Left colon (tissue), 2 donors: ENCODE measurements at places on chromosomes 4 and X.

- DNase-seq: no peak
Measured at GRCh38 chr4:150126201-150126863, 48.1 kb downstream of the DCLK2 start.

- DNase-seq: no peak
Measured at GRCh38 chr4:85475631-85476233, 782 bp downstream of the ARHGAP24 start.

- no peak for DNase-seq
Measured at GRCh38 chrX:132119821-132120515, 7.9 kb downstream of the FRMD7 start.

GRCh38 chr4:138030375-138030774, 211.8 kb downstream of the SLC7A11 start:
- DNase-seq: no peak

- DNase-seq: no peak
Measured at GRCh38 chr4:81684352-81684751, 212.6 kb upstream of the RASGEF1B start.

DNA sequence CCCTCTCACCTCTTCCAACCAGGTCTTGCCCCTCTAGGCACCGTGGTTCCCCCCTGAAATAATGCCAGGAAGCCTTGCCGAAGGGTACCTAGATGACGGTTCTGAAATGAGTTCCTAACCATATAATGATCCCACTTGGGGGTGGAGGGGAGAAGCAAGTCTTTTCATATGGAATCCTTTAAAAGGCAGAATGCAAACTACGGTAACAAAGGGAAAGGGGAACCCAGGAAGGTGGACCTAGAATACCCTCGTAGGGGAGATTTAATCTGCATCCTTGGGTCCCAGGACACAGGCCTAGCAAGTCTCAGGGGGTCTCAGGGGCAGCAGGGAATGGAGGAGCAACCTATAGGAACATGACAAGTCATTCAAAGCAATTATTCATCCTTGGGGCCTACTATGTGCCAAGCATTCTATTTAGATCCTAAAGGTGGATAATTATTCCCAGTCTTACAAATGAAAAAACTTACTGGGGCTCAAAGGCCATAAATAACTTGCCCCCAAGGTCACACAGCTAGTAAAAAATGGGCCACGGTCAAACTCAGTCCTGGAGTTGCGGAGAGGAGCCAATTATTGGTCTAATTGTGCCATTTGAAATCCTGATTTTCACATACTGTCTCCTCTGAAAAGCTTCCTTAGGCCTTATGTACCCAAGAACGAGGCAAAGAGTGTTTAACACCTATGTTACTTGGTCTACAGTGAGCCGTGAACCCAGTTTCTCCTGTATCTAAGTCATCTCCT, 8.8 kb downstream of the BCOR start:
- no peak for DNase-seq

- no peak for DNase-seq
Measured at GRCh38 chrX:131199091-131199490, 90.0 kb downstream of the IGSF1 start.

GRCh38 chrX:96102997-96103396, 581.6 kb upstream of the DIAPH2 start:
- no peak for DNase-seq

DNA sequence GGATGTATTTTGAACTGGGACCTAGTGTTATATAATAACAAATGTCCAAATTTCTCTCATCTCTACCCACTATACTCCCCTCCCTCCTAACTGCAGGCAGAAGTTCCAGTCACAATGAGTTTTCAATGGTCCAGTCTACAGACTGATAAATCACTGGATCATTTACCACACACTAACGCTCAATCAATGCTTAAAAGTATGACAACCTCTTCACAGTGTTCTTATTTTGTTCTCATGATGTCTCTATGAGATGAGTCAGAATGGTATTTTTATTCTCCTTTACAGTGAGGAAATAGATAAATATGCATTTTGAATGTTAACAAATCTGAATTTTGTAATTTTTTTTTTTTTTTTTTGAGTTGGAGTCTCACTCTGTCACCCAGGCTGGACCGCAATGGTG, 83.7 kb upstream of the ETNPPL start:
- DNase-seq: no peak

DNA sequence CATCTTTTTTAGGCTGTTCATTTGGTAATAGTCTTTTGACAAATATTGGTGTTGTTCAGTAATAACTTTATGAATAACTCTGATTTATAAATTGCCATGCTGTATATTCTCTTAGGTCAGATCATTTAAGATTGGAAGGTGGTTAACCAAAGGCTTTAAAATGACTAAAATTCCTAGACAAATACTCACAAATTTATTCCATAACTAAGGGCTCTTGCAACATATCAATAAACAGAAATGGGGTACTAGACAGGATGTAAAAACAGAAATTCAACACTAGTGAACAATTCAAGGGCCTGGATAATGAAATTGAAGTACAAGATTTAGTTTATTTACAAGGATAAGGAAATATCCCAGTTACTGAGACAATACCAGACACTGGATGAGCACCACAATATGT, 328.6 kb downstream of the PCDH19 start:
- no peak for DNase-seq

- no peak for DNase-seq
Measured at GRCh38 chr4:76426272-76426671, 5.3 kb upstream of the CCDC158 start.

- no peak for DNase-seq
Measured at GRCh38 chrX:4944767-4945166, 1231.3 kb upstream of the PRKX start.

- DNase-seq: no peak
Measured at GRCh38 chr4:2103127-2103842, 44.2 kb downstream of the NAT8L start.

DNA sequence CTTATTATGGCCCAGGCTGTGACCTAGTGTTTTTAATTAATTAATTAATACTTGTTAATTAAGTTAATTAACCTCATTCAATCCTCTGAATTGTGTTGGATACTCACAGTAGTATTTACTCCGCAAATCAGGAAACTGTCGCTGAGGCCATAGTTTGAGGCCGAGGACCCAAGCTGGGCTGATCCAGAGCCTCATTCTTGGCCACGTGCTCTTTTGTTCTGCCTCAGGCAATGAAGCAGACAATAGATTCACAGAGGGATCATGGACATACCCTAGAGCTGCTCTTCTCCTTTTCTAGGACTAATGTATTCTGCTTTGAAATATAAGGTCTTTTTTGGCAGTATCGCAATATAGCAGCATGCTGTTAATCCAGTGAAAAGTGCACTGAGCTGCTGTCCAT, 24.0 kb upstream of the SNCA start:
- no peak for DNase-seq

DNA sequence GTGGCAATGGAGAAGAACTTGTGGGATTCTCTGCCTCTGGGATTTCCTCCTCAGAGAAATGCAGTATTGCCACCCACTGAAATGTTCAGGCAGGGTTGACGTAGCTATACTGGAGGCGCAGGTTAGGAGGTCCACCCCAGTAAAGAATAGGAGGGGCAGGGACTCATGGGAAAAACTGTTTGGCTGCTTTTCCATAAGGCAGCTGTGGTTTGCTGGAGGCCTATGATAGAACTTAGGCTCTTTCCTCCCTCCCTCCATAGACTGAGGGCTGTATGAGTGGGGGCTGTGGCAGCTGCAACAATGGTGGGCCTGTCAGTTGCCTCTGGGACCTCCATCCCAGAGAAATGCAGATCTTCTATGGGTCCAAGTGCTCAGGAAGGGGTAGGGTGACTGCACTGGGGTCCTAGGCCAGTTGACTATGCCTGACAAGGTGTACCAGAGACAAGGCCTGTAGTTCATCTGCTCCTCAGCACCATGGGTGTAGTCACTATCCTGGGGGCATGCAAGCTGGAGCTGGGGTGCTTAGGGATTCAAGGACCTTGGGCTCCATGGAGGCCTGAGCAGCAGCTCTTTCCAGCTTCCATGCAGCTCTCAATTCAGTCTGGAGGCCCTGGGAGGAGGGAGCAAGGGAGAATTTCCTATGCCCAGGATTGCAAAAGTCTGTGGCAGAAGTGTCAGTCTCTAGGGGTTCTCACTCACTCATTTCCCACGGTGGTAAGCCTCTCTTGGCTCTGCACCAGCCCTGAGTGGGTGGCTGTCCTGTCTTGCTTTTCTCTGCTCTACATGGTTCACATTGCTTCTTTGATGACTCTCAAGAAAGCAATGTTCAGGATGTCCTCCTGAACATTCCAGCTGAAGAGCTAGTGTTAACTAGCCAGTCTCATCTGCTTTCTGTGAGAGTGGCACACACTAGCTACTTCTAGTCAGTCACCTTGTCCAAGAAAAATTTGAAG, 353.0 kb downstream of the IDS start:
- no peak for DNase-seq

GRCh38 chr4:111037591-111038360, 414.9 kb upstream of the PITX2 start:
- DNase-seq: no peak

DNA sequence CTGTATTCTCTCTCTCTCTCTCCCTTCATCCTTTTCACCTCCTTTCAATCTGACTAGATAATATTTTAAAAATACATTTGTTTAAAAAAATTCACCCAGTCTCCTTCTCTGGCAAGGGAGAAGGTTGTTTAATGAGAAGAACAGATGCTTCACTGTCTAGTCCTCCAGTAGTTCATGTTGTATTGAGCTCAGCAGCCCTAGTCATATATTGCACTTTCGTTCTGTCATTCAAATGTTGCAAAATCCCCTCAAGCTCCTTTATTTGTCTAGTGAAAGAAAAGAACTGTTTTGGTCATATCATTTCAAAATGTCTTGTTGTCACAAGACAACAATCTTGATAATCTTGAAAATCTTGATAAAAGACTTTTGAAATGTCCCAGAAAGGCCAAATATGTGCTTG, 248.0 kb downstream of the GALNTL6 start:
- DNase-seq: no peak

- DNase-seq: no peak
Measured at GRCh38 chr4:114318309-114318708, 280.3 kb upstream of the UGT8 start.

DNA sequence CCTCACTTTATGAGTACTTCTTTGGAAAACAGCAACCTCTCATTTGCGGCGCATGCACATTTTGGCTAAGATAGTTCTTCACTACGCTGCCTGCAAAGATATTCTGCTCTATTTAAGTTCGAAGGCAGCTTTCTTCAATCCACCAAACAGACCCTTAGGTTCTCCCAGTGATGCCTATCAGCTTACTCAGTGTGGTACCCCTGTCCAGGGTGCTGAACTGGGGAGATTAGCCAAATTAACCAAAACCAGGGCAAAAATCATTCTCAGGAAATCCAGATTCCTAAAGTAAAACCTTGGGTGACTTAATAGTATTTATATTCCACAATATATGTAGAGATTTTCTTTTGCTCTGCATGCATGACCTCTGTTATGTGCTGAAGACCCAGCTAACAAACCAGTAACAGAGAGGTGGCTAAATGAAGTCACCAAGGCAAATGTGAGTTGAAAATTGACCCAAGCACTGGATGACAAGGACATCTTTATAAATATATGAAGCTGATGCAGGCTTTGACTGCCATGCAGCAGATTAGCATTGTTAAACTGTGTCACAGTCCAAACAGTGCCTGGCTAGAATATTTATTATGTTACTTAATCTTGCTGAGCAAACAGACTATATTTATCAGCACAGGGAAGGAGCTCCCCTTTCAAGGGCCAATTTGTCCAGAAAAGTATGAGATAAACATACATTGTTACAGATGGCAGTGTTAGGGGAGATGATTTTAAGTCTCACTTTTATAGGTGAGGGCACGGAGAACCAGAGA, 418.2 kb downstream of the STIM2 start:
- DNase-seq: no peak

- no peak for DNase-seq
Measured at GRCh38 chr4:128384765-128385598, 97.4 kb upstream of the PGRMC2 start.

- no peak for DNase-seq
Measured at GRCh38 chr4:27003642-27004113, 143.0 kb downstream of the STIM2 start.

GRCh38 chrX:55815546-55815945, 98.0 kb downstream of the RRAGB start:
- no peak for DNase-seq

DNA sequence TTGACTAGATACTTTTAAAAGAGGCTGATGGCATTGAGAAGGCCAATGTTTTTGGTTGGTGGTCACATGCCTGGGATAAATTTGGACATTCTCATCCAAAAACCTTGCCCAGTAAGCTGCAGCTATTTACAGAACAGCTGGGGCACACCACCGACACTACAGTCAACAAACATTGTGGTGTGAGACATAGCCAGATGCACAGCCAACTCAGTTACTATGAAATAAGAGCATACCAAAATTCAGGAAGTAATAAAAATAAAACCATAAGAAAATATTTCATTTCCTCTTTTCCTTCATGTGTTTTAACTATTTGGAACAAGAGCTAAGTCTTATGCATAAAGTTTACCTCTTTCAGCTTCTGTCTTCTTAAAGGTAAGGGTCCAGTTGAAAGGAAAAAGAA, 8.8 kb downstream of the PPM1K start:
- DNase-seq: no peak

DNA sequence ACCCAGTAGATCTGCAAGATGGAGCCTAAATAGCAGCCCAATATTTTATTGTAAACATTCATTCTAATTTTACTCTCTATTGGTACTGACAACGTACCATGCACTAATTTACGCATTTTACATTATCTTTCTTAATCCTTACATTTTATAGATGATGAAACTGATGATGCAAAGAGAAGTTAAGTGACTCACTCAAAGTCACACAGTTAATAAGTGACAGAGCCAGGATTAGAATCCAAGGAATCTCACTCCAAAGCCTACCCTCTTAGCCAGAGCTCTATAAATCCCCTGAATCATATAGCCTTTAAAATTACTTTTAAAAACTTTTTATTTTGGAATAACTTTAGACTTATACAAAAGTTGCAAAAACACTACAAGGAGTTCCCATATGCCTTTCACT, 37.6 kb downstream of the PHKA1 start:
- no peak for DNase-seq

- DNase-seq: no peak
Measured at GRCh38 chr4:80185787-80186548, 11.3 kb upstream of the PRDM8 start.

DNA sequence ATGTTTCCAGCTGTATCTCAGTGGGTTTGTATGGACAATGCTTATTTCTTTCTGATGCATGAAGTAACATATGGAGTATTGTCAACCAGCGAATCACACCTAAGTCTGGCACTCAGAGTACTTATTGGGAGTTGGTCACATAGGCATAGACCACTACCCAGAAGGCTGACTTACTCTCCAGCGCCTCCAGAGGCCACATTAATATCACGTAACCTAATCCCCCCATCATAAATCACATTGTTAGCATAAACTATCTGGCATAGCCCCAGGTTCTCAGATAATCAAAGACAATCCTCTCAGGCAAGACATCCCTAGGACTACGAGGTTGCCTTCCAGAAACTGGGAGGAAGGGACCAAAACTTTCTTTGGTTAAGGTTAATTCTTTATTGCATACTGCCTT, 560.5 kb upstream of the PABPC4L start:
- DNase-seq: no peak

DNA sequence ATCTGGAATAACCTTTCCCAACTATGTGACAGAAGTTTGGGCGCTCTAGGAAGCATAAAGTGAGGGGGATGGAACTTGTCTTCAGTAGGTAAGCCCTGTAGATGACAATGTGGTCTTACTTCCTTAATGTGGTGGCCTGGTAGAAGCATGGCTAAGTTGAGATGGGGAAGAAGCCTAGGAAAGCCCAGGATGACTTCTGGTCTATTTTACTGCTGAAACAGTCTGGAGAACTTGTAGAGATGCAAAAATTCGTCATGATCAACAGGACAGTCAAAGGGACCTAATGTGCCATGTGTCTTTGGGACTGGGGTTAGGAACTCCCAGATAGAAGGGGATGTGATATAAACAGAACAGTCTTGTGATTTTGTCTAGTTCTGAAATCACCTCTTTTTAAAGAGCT, 40.8 kb downstream of the CCNG2 start:
- no peak for DNase-seq
